ENCODE measurements at places on chromosomes 16 and 17.

DNA sequence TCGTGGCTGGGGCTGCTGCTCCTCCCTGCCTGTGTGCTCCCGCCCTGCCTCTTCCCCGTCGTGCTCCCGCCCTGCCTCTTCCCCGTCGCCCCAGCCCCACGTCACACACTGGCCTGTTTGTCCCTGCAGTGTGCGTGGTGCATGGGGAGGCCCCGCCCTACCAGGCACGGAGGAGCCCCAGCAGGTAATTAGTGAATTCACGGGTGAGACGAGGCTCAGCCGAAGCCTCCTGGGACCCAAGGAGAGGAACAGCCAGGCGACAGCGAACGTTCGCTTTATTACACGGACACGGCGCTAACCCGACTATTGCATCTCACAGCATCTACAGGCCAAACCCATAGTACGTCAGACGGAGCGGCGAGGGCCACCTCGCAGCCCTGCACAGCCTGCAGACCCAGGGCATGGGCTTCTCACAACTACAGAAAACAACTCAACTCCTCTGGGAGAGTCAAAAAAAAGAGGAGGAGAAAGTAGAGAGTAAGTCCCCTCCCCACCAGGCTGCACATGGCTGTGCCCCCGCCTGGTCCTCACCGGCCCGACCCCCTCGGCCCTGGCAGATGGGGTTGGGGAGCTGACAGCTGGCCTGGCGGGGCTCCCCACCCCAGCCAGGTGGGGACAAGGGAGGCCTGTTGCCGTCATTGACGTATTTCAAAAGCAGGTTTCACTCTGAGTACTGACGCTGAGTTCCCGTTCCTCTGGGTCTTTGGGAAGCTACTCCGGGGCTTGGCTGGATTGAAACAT, 4.3 kb upstream of the PABPN1L start:
- H3K27ac ChIP-seq: no peak overlapping the region
- DNase-seq: no peak
- H3K27me3 ChIP-seq: no peaks in the 10 kb centered on the region
- no peak overlapping the region for H3K4me3 ChIP-seq

GRCh38 chr16:74309789-74310781, 13.5 kb downstream of the PSMD7 start:
- H3K27me3 ChIP-seq: no peaks in the 10 kb centered on the region
- H3K27ac ChIP-seq: no peak overlapping the region
- peak; percentile 64 for DNase-seq

DNA sequence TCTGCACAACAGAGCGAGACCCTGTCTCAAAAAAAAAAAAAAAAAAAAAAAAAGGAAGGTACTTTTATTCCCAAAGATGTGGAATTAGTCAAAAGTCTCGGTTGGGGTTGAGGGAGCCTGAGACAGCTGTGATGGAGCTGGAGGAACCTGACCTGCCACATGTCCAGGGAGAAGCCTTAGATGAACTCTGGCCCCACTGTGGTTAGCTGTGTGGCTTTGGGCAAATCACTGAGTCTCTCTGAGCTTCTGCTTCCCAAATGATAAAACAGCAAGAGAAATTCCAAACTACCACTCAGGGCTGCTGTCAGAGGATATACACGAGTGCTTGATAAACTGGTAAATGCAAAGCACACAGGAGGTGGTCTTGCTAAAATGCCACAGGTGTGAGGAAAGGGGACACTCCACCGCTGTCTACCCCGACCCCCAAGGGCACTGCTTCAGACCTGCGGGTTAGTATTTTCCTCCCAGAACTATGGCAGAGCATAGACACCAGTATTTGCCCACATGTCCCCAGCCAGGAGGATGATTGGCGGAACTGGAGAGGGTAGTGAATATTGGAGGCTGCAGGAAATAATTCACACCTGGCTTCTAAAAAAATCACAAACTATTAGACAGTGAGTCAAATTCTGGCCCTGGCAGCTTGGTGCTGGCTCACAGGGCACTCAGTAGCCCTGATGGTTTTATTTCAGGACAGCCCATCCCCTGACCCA, 14.7 kb downstream of the DRC3 start:
- no peak overlapping the region for H3K4me3 ChIP-seq
- DNase-seq: no peak
- H3K27me3 ChIP-seq: no peaks in the 10 kb centered on the region
- H3K4me1 ChIP-seq: no peaks in the 10 kb centered on the region

GRCh38 chr17:43784068-43784467, 3.8 kb downstream of the CFAP97D1 start:
- H3K4me3 ChIP-seq: no peak overlapping the region
- DNase-seq: no peak
- H3K27me3 ChIP-seq: peaks cover 35% of the 10 kb centered on the region
- peaks cover 5% of the 10 kb centered on the region for H3K4me1 ChIP-seq
- no peaks in the 10 kb centered on the region for H3K36me3 ChIP-seq

- H3K4me3 ChIP-seq: no peak overlapping the region
- H3K27me3 ChIP-seq: no peaks in the 10 kb centered on the region
- no peaks in the 10 kb centered on the region for H3K4me1 ChIP-seq
- no peak overlapping the region for H3K27ac ChIP-seq
- DNase-seq: no peak
Measured at GRCh38 chr16:3730161-3731125, 13.1 kb upstream of the TRAP1 start.

- no peak overlapping the region for H3K4me3 ChIP-seq
- H3K27me3 ChIP-seq: no peaks in the 10 kb centered on the region
- no peak for DNase-seq
- H3K4me1 ChIP-seq: no peaks in the 10 kb centered on the region
- no peaks in the 10 kb centered on the region for H3K36me3 ChIP-seq
Measured at GRCh38 chr16:85544016-85544415, 69.1 kb upstream of the GSE1 start.

GRCh38 chr17:50049636-50050035, 6.3 kb upstream of the ITGA3 start:
- no peak overlapping the region for H3K4me3 ChIP-seq
- H3K27me3 ChIP-seq: peaks cover 13% of the 10 kb centered on the region
- peaks cover 5% of the 10 kb centered on the region for H3K4me1 ChIP-seq
- H3K36me3 ChIP-seq: no peaks in the 10 kb centered on the region

DNA sequence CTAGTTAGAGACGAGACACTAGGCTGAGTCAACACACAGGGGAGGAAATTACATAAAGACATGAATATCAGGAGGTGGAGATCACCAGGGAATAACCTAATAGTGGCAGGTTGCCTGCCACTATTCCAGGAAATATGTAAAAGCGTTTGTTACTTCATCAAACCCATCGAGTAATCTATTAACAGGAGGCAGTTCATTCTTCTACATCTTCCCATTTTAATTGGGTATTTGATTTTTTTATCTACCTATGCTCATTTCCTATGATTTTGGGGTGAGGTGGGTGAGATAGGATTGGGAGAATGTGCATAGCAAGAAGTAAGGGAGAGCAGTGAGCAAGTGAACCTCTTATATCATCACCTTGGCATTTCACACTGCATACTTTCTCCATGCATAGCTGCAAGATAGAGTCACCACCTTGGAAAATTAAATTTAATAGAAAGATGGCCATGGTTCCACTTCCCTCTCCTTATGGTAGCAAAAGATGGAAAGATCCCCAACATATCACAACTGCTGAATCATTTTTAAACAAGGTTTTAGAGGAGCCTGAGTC, 312.2 kb downstream of the TMEM114 start:
- no peak for DNase-seq
- no peaks in the 10 kb centered on the region for H3K4me1 ChIP-seq
- H3K27me3 ChIP-seq: no peaks in the 10 kb centered on the region
- H3K4me3 ChIP-seq: no peak overlapping the region

GRCh38 chr17:31511195-31511578, 119.7 kb downstream of the RAB11FIP4 start:
- H3K27ac ChIP-seq: no peak overlapping the region
- H3K27me3 ChIP-seq: no peaks in the 10 kb centered on the region
- H3K4me1 ChIP-seq: no peaks in the 10 kb centered on the region
- H3K36me3 ChIP-seq: no peaks in the 10 kb centered on the region

- no peaks in the 10 kb centered on the region for H3K27me3 ChIP-seq
- H3K36me3 ChIP-seq: no peaks in the 10 kb centered on the region
- H3K4me1 ChIP-seq: no peaks in the 10 kb centered on the region
- no peak overlapping the region for H3K4me3 ChIP-seq
- DNase-seq: no peak
Measured at GRCh38 chr16:73526011-73526804, 478.3 kb upstream of the ZFHX3 start.

DNA sequence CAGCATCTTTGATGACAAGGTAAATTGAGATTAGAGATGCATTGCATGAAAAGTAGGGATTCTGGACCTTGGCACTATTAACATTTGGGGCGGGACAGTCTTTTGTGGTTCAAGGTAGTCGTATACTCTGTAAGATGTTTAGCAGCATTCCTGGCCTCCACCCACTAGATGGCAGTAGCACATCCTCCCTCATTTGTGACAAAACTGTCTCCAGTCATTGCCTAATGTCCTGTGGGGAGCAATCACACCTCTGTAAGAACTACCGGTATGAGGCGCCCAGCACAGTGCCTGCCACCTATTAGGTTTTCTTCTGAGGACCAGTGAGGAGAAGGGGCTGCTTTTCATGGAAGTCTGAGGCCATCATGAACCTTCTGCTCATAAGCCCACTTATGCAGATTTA, 180.8 kb downstream of the RBFOX1 start:
- no peaks in the 10 kb centered on the region for H3K36me3 ChIP-seq
- H3K27me3 ChIP-seq: no peaks in the 10 kb centered on the region
- no peak overlapping the region for H3K27ac ChIP-seq

DNA sequence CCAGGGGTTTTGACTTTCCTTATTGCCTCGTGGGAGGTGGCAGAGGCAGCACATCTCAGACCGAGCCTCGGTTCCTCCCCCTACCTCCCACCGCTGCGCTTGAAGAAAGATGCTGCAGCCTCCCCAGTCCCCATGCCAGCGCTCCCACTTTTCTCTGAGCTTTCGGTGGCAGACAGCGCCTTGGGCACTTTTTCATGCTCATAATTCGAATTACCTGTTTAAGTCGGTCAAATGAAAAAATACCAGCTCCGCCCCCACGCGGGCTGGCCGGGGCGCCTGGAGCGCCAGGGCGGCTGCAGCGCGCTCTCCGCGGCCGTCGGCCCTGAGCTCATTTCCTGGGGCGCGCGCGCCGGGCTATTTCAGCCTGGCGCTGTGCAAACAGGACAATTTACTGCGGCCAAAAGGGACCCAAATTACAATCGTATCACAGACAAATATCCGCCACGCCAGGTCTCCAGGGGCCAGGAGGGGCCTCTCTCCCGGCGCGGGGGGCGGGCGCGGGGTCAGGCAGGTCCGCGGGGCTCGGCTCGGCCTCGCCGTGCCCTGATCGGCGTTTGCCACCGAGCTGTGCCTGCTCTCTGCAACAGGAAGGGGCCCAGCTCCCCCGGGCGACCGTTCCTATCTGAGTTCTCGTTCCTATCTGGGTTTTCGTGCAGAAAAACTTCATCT, 45.0 kb downstream of the SOST start:
- no peak overlapping the region for H3K27ac ChIP-seq
- H3K4me3 ChIP-seq: peak overlapping the region; percentile 62
- DNase-seq: peak; percentile 57
- H3K4me1 ChIP-seq: peaks cover 9% of the 10 kb centered on the region
- no peaks in the 10 kb centered on the region for H3K36me3 ChIP-seq

DNA sequence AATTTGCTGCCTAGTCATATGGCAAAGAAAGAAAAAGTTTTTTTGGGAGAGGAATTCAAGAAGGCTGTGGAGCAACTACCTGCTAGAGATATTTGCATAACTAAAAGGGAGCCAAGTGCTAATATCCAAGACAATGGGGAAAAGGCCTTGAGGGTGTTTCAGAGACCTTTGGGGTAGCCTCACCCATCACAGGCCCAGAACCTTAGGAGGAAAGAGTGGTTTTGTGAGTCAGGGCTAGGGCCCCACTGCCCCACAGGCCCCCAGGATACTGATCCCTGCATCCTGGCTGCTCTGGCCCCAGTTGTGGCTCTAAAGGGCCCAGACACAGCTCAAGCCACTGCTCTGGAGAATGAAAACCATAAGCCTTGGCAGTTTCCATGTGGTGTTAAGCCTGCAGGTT, 41.9 kb upstream of the SDK2 start:
- H3K27ac ChIP-seq: no peak overlapping the region
- no peaks in the 10 kb centered on the region for H3K36me3 ChIP-seq
- DNase-seq: no peak
- H3K27me3 ChIP-seq: no peaks in the 10 kb centered on the region
- peaks cover 2% of the 10 kb centered on the region for H3K4me1 ChIP-seq

DNA sequence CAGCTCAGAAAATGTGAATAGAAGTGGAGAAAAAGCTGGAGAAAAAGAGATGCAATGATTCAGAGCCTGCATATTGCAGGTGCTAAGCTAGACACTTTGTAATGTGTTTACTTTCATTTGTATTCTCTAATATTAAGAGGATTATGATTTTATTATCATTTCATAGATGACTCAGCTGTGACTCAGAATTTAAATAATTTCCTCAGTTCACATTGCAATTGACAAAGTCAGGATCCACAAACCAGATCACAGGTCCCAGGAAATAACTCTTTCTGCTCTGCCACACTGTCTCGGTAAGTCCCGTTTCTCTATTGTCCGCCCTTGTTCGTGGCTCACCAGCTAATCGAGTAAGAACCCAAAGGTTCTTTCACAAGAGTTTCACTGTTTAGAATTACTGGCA, 235.4 kb upstream of the MON1B start:
- no peaks in the 10 kb centered on the region for H3K27me3 ChIP-seq
- no peak overlapping the region for H3K27ac ChIP-seq
- H3K36me3 ChIP-seq: no peaks in the 10 kb centered on the region
- no peak overlapping the region for H3K4me3 ChIP-seq

DNA sequence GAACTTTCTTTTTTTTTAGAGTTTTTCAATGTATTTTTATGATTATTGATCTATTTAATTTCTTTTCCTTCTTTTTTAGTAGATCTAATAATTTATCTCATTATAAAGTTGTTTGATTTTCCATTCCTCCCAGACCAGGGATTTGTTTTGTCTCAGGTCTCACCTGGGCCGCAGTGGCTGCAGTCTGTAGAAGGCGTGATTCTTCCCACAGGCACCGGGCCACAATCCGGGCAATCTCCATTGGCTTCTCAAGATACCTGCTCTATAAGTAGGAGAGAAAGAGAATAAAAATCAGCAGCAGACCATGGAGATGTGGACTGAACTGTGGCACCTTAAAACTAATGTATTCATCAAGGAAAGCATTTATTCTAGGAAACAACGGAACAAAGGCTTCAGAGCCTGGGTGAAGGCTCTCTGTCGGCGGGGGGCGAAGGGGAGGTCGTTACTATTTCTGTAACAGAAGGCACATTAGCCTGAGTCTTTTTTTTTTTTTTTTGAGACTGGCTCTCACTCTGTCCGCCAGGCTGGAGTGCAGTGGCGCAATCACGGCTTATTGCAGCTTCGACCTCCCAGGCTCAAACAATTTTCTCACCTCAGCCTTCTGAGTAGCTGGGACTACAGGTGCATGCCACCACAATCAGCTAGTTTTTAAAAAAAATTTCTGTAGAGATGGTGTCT, 42.7 kb downstream of the STAT3 start:
- H3K4me3 ChIP-seq: peak overlapping the region; percentile 3
- H3K27ac ChIP-seq: peak overlapping the region; percentile 84
- H3K36me3 ChIP-seq: no peaks in the 10 kb centered on the region
- H3K27me3 ChIP-seq: no peaks in the 10 kb centered on the region
- DNase-seq: peak; percentile 77

GRCh38 chr17:36147601-36148000, 28.8 kb downstream of the TBC1D3B start:
- no peak overlapping the region for H3K4me3 ChIP-seq
- DNase-seq: no peak
- no peaks in the 10 kb centered on the region for H3K36me3 ChIP-seq
- peaks cover 8% of the 10 kb centered on the region for H3K4me1 ChIP-seq
- peaks cover 42% of the 10 kb centered on the region for H3K27me3 ChIP-seq
- H3K27ac ChIP-seq: no peak overlapping the region

Measured in neural progenitor cell (in vitro differentiated cells).